Activated T-cell treated with anti-CD3 and anti-CD28 coated beads, Interleukin-2, amount 50 U/mL, for 24 hours (primary cell): ENCODE measurements at places on chromosomes 7 and 10.
A peak's percentile ranks its signal among the peaks of the same experiment; 100 is the strongest.

- H3K4me1 ChIP-seq = peaks cover 44% of the 10 kb centered on the region
- peak overlapping the region; percentile 92 for H3K27ac ChIP-seq
- peaks cover 70% of the 10 kb centered on the region for H3K36me3 ChIP-seq
Observed at GRCh38 chr10:16788125-16788524, 29.1 kb downstream of the RSU1 start.

GRCh38 chr10:52541006-52541473 is 227.0 kb downstream of the DKK1 start:
- DNase-seq = no peak
- H3K36me3 ChIP-seq = no peaks in the 10 kb centered on the region
- H3K27ac ChIP-seq = no peak overlapping the region
- H3K4me1 ChIP-seq = no peaks in the 10 kb centered on the region

GRCh38 chr7:156496865-156497264 is 143.7 kb upstream of the RNF32 start:
- DNase-seq = no peak
- no peaks in the 10 kb centered on the region for H3K4me1 ChIP-seq
- no peak overlapping the region for H3K27ac ChIP-seq
- H3K36me3 ChIP-seq = no peaks in the 10 kb centered on the region
- H3K27me3 ChIP-seq = no peaks in the 10 kb centered on the region

DNA sequence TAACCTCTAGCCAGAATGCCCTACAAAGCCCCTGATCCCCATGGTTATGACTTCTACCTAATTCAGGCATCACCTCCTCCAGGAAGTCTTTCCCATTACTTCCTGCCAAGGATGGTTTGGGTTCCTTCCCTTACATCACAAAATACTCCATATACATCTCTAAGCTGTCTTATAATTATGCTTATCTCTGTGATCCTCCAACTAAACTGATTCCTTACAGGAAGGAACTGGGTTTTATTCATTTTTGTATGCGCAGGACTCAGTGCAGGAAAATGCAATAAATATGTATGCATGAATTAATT is 41.3 kb downstream of the PIP4K2A start:
- peaks cover 18% of the 10 kb centered on the region for H3K36me3 ChIP-seq
- H3K4me3 ChIP-seq = no peak overlapping the region
- H3K27ac ChIP-seq = peak overlapping the region; percentile 60
- peaks cover 93% of the 10 kb centered on the region for H3K4me1 ChIP-seq
- DNase-seq = no peak

DNA sequence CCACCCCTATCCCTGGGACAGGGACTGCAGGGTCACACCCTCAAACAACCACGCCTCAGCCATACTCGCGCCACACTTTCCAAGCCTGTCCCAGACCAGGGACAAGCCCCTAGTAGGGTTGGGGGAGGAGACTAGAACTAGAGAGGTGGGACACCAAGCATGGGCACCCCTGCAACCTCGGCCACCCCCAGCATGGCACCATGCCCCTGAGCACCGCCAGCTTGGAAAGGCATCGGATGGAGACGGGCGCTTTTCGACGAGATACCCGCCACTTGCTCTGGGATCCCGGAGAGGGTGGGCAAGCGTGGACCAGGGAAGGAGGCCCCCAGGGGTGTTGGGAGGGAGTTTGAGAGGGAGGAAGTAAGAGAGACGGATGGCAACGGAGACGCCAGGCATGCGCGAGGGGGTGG is 13.1 kb upstream of the KMT2E start:
- no peak overlapping the region for H3K4me3 ChIP-seq
- peaks cover 87% of the 10 kb centered on the region for H3K4me1 ChIP-seq
- H3K36me3 ChIP-seq = peaks cover 85% of the 10 kb centered on the region

GRCh38 chr7:156180451-156181229 is 368.4 kb upstream of the SHH start:
- no peak overlapping the region for H3K4me3 ChIP-seq
- H3K4me1 ChIP-seq = no peaks in the 10 kb centered on the region
- no peaks in the 10 kb centered on the region for H3K36me3 ChIP-seq
- H3K27ac ChIP-seq = no peak overlapping the region
- DNase-seq = no peak

- DNase-seq = no peak
- H3K27me3 ChIP-seq = no peaks in the 10 kb centered on the region
- H3K4me1 ChIP-seq = no peaks in the 10 kb centered on the region
- H3K27ac ChIP-seq = no peak overlapping the region
Observed at GRCh38 chr7:88020953-88021665, 87.1 kb downstream of the ADAM22 start.

DNA sequence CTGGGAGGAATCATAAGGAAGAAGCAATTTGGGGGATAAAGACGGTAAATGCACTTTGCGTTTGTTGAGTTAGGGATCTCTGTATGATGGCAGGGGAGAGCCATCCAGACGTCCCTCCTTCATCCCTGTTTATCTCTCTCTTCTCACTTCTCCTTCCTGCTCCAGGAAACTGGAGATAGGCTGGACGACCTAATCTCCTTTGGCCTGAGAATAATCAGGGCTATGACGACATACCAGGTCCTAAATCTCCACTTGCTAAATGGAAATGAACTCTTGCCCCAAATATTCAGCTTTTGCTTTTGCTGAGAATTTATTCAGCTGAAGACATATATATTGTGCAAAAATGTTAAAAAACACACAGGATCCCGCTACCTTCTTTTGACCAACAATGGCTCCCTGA is 182.9 kb upstream of the INHBA start:
- no peak overlapping the region for H3K4me3 ChIP-seq
- H3K4me1 ChIP-seq = peaks cover 69% of the 10 kb centered on the region
- peak overlapping the region; percentile 34 for H3K27ac ChIP-seq
- no peak for DNase-seq
- H3K27me3 ChIP-seq = peaks cover 8% of the 10 kb centered on the region
- peaks cover 19% of the 10 kb centered on the region for H3K36me3 ChIP-seq

DNA sequence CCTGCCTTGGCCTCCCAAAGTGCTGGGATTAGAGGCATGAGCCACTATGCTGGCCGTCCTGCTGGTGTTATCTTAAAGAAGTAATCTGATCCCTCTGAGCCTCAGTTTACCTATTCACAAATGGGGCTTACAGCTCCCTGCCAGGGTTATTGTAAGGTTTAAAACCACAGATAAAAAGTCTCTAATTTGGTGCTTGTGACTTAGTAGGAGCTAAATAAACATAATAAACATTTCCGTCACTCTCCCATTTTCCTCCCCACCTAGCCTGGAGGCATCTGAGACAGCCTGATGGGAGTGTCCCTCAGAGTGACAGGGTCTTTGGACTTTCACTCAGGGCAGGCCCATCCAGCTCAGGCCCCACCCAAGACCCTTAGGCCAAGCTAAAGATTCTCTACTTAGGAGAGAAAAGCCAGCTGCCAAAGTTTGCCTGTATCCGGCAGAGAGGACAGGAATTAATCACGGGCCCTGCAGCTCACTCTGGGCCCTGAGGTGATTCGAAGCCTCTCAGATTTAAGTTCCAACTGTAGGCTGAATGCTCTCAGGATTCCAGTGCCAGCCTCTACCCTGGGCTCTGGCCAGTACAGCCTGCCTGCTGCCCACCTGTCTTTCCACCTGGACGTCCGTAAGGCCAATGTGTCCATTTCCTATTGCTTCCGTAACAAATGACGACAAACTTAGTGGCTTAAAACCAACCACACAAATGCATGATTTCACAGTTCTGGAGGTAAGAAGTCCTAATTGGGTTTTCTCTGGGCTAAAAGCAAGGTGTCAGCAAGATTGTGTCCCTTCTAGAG is 21.8 kb upstream of the DUSP5 start:
- no peak overlapping the region for H3K27ac ChIP-seq
- H3K4me1 ChIP-seq = no peaks in the 10 kb centered on the region
- H3K27me3 ChIP-seq = no peaks in the 10 kb centered on the region
- DNase-seq = no peak
